ENCODE measurements at places on chromosomes 11 and 22.
A peak's percentile ranks its signal among the peaks of the same experiment; 100 is the strongest.

- DNase-seq: no peak
Observed at GRCh38 chr11:88345949-88346348, 8.4 kb upstream of the CTSC start.

- no peak for DNase-seq
Observed at GRCh38 chr11:61793083-61793828, 545 bp downstream of the FEN1 start.

DNA sequence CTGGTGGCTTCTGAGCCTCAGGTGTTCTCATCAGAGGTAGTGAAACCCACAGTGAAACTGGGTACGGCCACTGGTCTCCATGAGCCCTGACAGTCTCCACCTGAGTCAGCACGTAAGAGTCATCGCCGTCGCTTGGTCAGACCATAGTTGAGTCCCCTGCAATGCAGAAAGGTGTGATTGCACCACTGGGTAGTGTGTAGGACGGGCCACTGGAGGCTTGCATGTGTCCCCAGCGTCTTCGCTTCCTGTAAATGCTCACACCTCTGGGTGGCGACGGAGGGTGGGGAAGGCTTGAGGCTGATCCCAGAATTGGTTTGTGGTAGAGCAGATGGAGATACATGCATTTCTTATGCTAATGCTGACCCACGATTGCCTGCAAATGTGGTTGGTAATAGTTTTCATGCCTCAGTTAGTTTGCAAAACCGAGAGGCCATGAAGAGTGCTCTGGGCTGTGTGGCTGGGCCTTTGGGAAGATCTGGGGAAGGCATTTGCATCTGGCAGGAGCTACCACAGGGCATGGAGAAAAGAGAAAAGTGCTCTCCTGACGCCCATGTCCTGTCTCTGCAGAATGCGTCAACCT lies 26.5 kb downstream of the CTTN start:
- no peak for DNase-seq

- DNase-seq: no peak
Observed at GRCh38 chr11:111737444-111738210, 28.6 kb downstream of the PPP2R1B start.

DNA sequence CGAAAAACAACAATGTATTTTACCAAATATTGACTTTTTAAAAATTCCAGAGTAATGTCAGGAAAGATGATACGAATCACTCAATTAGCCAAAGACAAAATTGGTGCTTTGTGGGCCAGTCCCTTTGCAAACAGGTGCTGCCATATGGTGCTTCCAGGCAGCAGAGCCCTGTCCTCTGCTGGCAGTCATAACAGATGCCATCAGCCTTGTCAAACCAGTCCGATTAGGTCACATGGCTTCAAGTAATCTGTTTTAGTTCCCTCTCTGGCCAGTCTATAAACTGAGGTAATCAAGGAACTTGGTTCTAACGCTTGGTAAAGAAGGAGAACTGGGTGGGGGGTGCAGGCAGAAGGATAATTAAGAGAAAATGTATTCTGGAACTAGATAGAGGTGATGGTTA lies 49.1 kb upstream of the CAPRIN1 start:
- DNase-seq: no peak

GRCh38 chr11:128157423-128158298 lies 429.7 kb downstream of the ETS1 start:
- peak; percentile 84 for DNase-seq

GRCh38 chr11:105367129-105367528 lies 227.6 kb upstream of the CARD18 start:
- DNase-seq: no peak

DNA sequence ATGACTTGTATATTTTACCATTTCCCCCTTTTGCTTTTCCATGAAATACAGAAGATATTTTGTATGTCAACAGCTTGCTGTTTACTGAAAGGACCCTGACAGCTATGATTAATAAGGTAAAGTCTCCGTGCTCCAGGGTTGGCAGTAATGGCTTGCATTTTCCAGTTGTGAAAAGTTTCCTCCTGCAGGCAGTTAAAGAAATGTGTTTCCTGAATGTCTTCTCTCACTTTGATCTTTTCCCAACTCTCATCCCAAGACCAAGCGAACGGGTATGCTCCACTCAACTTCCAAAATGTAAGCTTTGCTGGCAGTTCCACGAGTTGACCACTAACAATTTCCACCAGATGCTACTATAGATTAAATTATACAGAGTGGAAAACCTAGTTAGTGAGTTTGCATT lies 8.9 kb downstream of the FIBIN start:
- DNase-seq: no peak

- DNase-seq: no peak
Observed at GRCh38 chr11:364991-365725, 4.1 kb upstream of the B4GALNT4 start.
